Activated CD4-positive, alpha-beta T cell treated with anti-CD3 and anti-CD28 coated beads for 36 hours (primary cell): ENCODE measurements at places on chromosomes 7 and 10. TPM values are rescaled to one million over a fixed set of nuclear protein-coding genes. Genes with fewer than 3 reads are reported as not detected.
A peak's percentile ranks its signal among the peaks of the same experiment; 100 is the strongest.

Gene TEX36
- total RNA-seq = not detected

Gene PDK4
- not detected for total RNA-seq

Gene PTPN12
- 8.5 TPM for total RNA-seq

Gene IRF5
- 8.5 TPM for total RNA-seq

Gene LIPJ
- not detected for total RNA-seq

Gene MMP21
- not detected for total RNA-seq

Gene OPALIN
- total RNA-seq = not detected

Gene LLCFC1
- total RNA-seq = not detected

DNA sequence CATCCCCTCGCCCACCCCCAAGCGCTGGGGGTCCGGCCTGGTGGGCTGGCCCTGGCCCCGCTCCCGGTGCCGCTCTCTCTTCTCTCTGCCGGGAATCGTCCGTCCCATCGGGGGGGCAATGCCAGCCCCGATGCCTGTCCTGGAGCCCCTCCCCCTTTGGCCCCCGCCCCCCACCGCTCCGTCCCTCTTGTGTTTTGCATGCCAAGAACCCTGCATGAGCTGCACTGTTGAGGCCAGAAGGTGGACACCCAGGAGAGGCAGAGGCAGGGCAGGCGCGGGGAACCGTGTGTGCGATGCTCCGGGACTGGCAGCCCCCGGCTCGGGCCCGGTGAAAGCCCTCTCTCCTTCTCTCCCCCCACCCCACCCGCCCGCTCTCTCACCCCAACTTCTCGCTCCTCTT lies 22.1 kb upstream of the HSPB1 start:
- peaks cover 11% of the 10 kb centered on the region for H3K4me1 ChIP-seq
- no peaks in the 10 kb centered on the region for H3K36me3 ChIP-seq
- no peak overlapping the region for H3K4me3 ChIP-seq
- H3K27ac ChIP-seq = no peak overlapping the region
- peaks cover 37% of the 10 kb centered on the region for H3K27me3 ChIP-seq
- DNase-seq = no peak

DNA sequence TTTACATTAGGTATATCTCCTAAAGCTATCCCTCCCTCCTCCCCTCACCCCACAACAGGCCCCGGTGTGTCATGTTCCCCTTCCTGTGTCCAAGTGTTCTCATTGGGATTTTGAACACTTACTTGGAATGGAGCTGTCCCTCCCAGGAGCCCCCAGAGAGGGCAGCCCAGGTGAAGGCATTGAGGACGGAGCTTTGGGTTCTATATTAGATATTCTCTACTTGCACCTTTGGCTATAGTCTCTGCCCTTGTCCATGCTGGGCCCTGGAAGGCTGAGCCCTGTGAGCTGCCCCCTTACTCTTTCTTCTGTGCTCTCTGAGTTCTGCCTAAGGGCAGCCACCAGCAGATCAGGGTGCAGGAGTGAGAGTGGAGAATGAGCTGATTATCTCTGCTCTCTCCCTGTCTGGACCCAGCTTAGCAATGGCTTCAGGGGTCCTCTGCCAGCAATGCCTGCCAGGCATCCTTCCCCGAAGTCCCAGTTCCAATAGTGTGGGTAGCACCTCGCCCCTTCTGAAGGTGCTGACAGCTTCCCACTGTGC lies 11.2 kb downstream of the ADRA2A start:
- H3K36me3 ChIP-seq = no peaks in the 10 kb centered on the region
- no peak for DNase-seq
- H3K4me3 ChIP-seq = no peak overlapping the region
- peaks cover 6% of the 10 kb centered on the region for H3K27me3 ChIP-seq
- H3K4me1 ChIP-seq = no peaks in the 10 kb centered on the region
- no peak overlapping the region for H3K27ac ChIP-seq

- H3K4me1 ChIP-seq = peaks cover 17% of the 10 kb centered on the region
- no peak overlapping the region for H3K27ac ChIP-seq
- no peaks in the 10 kb centered on the region for H3K36me3 ChIP-seq
These were observed 143.6 kb downstream of the GPR85 start for GRCh38 chr7:112942981-112943380.

DNA sequence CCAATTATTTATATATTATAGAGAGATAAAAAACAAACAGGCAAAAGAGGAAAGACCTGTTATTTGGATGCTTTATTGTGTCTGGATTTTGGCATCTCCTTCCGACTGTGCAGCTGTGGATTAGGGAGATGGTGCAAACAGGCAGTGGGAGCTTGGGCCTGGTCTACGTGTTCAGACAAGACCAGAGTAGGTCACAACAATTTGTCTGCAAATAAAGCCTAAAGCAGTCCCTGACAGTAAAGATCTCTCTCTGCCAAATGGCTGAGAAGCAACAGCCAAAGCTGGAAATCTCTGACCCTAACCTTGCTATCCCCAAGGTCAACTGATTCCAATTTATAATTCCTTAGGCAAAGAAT lies 82.0 kb downstream of the ABLIM1 start:
- no peak overlapping the region for H3K4me3 ChIP-seq
- no peaks in the 10 kb centered on the region for H3K4me1 ChIP-seq
- DNase-seq = no peak
- H3K27ac ChIP-seq = no peak overlapping the region

GRCh38 chr7:5005066-5005465 lies 40.6 kb upstream of the RBAK start:
- no peaks in the 10 kb centered on the region for H3K27me3 ChIP-seq
- H3K27ac ChIP-seq = no peak overlapping the region
- no peak for DNase-seq
- H3K36me3 ChIP-seq = peaks cover 54% of the 10 kb centered on the region

DNA sequence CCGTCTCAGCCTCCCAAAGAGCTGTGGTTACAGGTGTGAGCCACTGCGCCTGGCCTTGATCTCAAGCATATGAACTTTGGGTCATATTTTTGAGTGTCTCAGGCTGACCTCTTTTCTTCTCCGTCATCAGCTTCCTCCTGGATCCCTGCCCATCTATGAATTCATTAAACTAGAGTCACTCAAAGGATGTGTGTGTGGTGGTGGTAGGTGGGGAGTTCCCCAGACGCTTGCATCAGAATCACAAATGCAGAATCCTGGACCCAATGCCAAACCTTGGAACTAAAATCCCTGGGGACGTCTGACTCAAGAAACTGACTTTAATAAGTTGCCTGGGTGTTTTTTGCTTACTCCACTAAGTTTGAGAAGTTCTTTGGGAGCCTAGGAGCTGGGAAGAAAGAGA lies 6.7 kb upstream of the CREB5 start:
- H3K27me3 ChIP-seq = peaks cover 43% of the 10 kb centered on the region
- H3K27ac ChIP-seq = no peak overlapping the region
- H3K36me3 ChIP-seq = no peaks in the 10 kb centered on the region
- H3K4me3 ChIP-seq = no peak overlapping the region
- DNase-seq = peak; percentile 40

- H3K27me3 ChIP-seq = peaks cover 10% of the 10 kb centered on the region
- H3K27ac ChIP-seq = no peak overlapping the region
- no peaks in the 10 kb centered on the region for H3K4me1 ChIP-seq
- H3K4me3 ChIP-seq = no peak overlapping the region
- no peaks in the 10 kb centered on the region for H3K36me3 ChIP-seq
- no peak for DNase-seq
These were observed 14.5 kb upstream of the EGR2 start for GRCh38 chr10:62830679-62831078.

GRCh38 chr7:13986208-13986607 lies 3.3 kb downstream of the ETV1 start:
- H3K27me3 ChIP-seq = peaks cover under 1% of the 10 kb centered on the region
- no peaks in the 10 kb centered on the region for H3K36me3 ChIP-seq
- H3K27ac ChIP-seq = no peak overlapping the region

DNA sequence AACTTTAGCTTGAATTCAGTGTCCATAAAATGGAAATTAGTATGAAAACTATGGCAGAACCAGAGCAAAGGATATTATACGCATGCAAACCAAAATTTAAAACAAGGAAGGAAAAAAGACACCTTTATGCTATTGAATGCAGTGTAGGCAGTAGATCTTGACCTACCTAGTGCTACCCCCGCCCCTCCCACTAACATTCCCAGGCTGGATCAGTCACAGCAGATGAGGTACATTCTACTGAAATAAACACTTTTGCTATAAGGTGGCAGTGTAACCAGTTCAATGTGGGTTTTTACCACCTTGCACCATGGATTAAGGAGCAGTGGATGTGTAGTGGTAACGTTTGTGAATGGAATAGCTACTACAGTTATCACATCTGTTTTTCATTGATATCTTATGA lies 27.9 kb downstream of the SRI start:
- H3K4me1 ChIP-seq = no peaks in the 10 kb centered on the region
- H3K27me3 ChIP-seq = no peaks in the 10 kb centered on the region
- DNase-seq = no peak
- no peaks in the 10 kb centered on the region for H3K36me3 ChIP-seq

GRCh38 chr7:144410441-144410840 lies 6.9 kb upstream of the NOBOX start:
- no peaks in the 10 kb centered on the region for H3K36me3 ChIP-seq
- no peak overlapping the region for H3K4me3 ChIP-seq
- peaks cover 16% of the 10 kb centered on the region for H3K27me3 ChIP-seq

GRCh38 chr10:63505562-63505961 lies 15.6 kb upstream of the REEP3 start:
- peaks cover 9% of the 10 kb centered on the region for H3K36me3 ChIP-seq
- H3K27me3 ChIP-seq = no peaks in the 10 kb centered on the region
- peaks cover 23% of the 10 kb centered on the region for H3K4me1 ChIP-seq
- H3K27ac ChIP-seq = no peak overlapping the region
- no peak for DNase-seq
- H3K4me3 ChIP-seq = no peak overlapping the region

DNA sequence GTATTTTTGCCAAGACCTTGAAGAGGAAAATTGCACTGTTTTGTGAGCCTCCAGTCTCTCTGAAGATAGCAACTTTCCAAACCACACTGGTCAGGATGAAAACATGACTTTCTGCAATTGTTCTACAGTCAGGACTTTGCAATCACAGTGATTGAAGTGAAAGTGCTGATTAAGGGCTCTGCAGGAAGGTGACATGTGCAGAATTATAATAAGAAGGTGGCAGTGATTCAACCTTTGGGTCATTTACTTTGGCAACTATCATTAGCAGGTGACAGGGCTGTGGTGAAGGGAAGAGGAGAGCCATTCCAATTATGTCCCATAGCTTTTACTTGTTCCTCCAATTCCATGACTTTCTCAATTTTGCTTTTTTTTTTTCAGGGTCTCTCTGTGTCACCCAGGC lies 350.0 kb upstream of the FZD8 start:
- H3K36me3 ChIP-seq = no peaks in the 10 kb centered on the region
- H3K27ac ChIP-seq = no peak overlapping the region
- H3K27me3 ChIP-seq = no peaks in the 10 kb centered on the region
- DNase-seq = no peak
- H3K4me3 ChIP-seq = no peak overlapping the region

DNA sequence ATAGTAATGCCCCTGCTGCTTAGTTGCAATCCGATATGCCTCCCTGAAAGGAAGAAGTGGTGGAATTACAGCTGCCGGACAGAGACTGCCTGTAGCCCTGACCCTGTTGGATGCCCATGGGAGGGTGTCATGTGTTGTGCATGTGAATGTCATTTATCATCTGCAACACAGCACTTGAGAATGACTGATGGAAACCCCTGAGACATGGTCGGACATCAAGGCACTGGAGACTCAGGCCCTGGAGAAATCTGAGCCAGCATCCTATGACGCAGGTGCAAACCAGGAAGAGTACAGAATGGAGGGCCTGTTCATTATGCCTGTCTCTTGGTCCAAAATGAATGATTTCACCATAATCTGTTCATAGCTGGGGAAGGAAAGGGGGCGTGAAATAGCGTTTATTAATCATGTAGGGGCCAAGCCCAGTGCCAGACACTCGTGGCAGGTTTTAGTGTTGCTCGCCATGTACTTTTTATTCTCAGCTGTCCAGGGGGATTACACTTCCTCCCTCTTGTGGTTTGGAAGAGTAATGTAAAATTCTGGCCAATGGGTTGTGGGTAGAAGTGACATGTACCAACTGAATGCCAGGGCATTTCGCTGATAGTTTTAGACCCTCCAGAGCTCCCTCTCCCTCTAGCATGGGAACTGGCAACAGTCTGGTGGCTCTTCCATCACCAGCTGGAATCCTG lies 23.0 kb upstream of the LEP start:
- H3K4me1 ChIP-seq = no peaks in the 10 kb centered on the region
- H3K4me3 ChIP-seq = no peak overlapping the region
- no peaks in the 10 kb centered on the region for H3K36me3 ChIP-seq
- peaks cover 8% of the 10 kb centered on the region for H3K27me3 ChIP-seq
- DNase-seq = no peak
- no peak overlapping the region for H3K27ac ChIP-seq

- H3K4me3 ChIP-seq = no peak overlapping the region
- no peaks in the 10 kb centered on the region for H3K27me3 ChIP-seq
- H3K27ac ChIP-seq = no peak overlapping the region
- no peak for DNase-seq
- H3K4me1 ChIP-seq = no peaks in the 10 kb centered on the region
These were observed 28.0 kb downstream of the FRMPD2 start for GRCh38 chr10:48246501-48246900.

DNA sequence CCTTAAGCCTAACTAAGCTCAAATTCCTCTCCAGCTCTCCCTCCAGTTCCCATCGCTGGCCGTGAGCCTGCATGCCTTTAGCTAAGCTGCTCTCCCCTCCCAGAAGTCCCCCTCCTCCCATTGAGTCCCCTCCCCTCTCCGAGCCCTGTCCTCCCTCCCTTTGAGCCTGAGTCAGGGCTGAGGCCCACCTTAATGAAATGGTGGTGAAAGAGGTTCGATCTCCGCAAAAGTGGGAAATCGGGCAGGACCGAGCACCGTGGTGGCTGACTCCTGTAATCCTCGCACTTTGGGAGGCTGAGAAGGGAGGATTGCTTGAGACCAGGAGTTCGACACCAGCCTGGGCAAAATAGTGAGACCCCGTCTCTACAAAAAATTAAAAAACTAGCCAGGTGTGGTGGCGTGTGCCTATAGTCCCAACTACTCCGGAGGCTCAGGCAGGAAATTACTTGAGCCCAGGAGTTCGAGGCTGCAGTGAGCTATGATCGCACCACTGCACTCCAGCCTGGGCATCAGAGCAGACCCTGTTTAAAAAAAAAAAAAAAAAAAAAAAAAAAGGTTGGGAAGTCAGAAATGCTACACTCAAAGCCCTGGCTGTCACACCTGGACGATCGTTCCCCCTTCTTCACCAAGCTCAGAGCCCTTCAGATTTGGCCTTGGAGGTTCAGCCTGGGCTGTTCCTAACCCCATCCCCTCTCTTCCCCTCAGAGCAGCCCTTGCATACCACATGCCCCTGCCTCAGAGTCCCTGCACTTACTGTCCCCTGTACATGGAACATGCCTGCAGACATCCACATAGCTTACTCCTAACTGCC lies 995 bp upstream of the CLDN3 start:
- peaks cover 8% of the 10 kb centered on the region for H3K4me1 ChIP-seq
- H3K4me3 ChIP-seq = no peak overlapping the region
- no peaks in the 10 kb centered on the region for H3K36me3 ChIP-seq
- peaks cover 30% of the 10 kb centered on the region for H3K27me3 ChIP-seq

- H3K27ac ChIP-seq = no peak overlapping the region
- no peaks in the 10 kb centered on the region for H3K27me3 ChIP-seq
- H3K36me3 ChIP-seq = peaks cover 48% of the 10 kb centered on the region
- DNase-seq = no peak
These were observed 27.2 kb downstream of the IPMK start for GRCh38 chr10:58240531-58240930.

- H3K27ac ChIP-seq = no peak overlapping the region
- peaks cover 2% of the 10 kb centered on the region for H3K36me3 ChIP-seq
- no peak for DNase-seq
- no peaks in the 10 kb centered on the region for H3K27me3 ChIP-seq
- no peaks in the 10 kb centered on the region for H3K4me1 ChIP-seq
These were observed 155.7 kb downstream of the CUX1 start for GRCh38 chr7:101973130-101973529.
